ENCODE measurements at places on chromosomes 12 and 14. TPM values are rescaled to one million over a fixed set of nuclear protein-coding genes. Genes with fewer than 3 reads are reported as not detected.

CIROP gene
- total RNA-seq = not detected

CLEC9A gene
- 0.14 TPM for total RNA-seq

DHRS4 gene
- total RNA-seq = 53.6 TPM

ETNK1 gene
- 31.4 TPM for total RNA-seq

TAS2R7 gene
- not detected for total RNA-seq

LRP1-AS gene
- total RNA-seq = not detected

ADAMTS20 gene
- total RNA-seq = not detected

TMEM233 gene
- total RNA-seq = 0.05 TPM

FOXA1 gene
- total RNA-seq = 8.0 TPM

CD163L1 gene
- total RNA-seq = 1.3 TPM

SCNN1A gene
- total RNA-seq = 7.7 TPM

MORN3 gene
- total RNA-seq = 0.08 TPM

CLEC2D gene
- 3.1 TPM for total RNA-seq

SPATA7 gene
- total RNA-seq = 5.0 TPM

SDR9C7 gene
- total RNA-seq = not detected

VRTN gene
- total RNA-seq = not detected

BHLHE41 gene
- total RNA-seq = 0.17 TPM

RNU4-1 gene
- under 0.01 TPM for total RNA-seq

HPD gene
- 620 TPM for total RNA-seq

RIN3 gene
- 6.8 TPM for total RNA-seq

SRRM4 gene
- total RNA-seq = not detected

OR11H6 gene
- not detected for total RNA-seq

RNASE3 gene
- not detected for total RNA-seq

RNASE4 gene
- 191 TPM for total RNA-seq

Data from liver (tissue), 10 donors.